ENCODE measurements at places on chromosomes 12 and 14.

DNA sequence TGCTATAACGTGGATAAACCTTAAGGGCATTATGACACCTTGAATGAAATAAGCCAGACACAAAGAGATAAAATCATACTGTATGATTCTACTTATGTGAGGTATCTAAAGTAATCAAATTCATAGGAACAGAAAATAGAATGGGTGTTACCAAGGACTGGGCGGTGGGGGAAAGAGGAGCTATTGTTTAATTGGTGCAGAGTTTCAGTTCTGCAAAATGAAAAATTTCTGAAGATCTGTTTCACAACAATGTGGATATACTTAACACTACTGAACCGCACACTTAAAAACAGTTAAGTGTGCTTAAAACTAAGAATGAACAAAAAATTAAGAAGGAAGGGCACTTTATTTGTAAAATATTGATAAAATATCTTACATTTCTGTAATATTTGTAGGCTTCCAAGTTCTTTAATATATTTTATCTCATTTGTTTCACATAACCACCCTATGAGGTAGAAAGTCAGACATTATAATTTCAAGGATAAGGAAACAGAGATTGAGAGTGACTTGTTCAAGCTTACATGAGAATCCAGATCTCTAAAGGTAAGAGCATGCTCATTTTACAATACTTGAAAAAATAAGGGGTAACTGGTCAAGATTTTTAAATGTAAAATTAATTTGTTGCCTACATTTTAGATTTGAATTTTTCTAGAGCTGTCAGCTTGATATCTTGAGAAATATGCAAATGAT lies 14.9 kb downstream of the LTA4H start:
- no peak for DNase-seq

GRCh38 chr12:84561351-84561750 lies 351.2 kb downstream of the SLC6A15 start:
- DNase-seq: no peak

DNA sequence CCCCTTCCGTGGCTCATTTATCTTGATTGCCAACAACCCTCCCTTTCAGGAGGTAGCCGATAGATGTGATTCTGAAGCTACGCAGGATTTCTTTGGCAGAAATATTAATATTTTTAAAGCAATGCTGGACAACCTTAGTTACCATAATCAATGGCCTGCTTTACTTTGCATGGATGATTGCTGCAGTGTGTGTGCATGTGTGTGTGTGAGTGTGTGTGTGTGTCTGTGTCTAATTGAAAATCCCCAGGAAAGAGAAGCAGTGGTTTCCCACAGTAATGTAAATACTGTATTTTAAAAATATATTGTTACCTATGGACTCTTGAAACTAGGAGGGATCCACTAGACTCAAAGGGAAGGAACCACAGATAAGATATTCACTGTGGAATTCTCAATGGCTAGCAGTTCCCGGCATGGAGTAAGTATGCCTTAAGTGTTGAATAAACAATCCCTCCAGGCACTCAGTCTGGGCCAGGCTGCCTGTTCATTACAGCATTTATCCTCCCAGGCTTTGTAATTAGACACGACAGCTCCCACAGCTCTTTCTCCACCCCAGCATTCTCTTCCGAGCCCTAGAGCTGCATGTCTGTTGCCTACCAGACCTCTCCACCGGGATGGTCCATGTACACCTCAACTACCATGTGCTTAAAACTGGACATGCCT lies 22.5 kb upstream of the C14orf132 start:
- peak; percentile 59 for DNase-seq

DNA sequence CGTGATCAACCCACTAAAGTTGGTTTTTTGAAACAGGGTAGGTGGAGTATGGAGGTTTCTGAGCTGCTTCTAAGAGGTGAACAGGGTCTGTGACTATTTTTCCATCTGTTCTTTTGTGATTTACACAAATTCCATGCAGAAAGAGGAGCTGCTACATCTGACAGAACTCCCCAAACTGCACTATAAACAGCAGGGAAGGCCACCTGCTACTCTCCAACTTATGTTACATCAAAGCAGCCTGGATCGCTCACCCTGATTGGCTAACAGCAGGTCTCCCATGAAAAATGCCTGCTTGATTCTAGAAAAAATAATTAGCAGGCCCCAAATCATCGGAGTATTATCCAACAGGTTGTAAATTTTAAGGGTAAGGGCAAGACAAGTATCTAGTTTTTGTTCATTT lies 282.9 kb upstream of the FLRT2 start:
- no peak for DNase-seq

DNA sequence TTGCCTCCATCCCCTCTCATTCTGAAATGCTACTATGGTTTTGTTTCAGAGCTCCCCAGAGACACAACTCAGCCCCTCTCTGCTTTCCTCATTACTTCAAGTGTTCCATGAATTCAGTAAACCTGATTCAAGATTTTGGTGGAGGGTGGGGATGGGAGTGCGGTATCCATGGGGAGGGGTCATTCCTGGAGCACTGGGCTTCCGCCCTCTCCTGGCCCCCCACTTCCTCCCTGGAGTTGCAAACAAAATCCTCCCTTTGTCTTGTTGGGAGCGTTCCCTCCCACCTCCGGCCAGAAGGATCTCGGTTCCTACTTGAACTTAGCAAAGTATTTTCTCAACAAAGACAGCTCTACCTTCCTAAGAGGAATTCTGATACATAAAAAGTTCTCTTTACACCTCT lies 71.8 kb upstream of the LTA4H start:
- no peak for DNase-seq

DNA sequence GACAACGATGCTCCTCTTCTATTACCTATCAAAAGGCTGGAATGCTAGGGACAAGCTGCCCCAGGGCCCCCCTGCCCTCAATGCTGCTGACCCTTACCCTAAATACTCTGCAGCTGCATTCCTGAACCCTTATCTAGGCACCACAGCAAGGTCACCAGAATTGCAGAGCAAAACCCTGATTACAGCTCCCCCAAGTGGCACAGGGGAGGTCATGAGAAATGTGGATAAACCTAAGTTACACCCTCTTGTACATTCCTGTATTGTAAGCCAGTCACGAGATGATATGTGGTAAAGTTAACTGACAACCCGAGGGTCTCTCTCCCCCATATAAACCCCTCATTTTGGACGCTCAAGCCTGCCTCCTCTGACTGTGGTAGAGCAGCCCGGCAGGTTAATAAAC lies 411.8 kb upstream of the STXBP6 start:
- DNase-seq: no peak

- DNase-seq: no peak
These were observed 179.6 kb downstream of the NELL2 start for GRCh38 chr12:44696542-44696941.

GRCh38 chr14:76901171-76902055 lies 75.2 kb downstream of the LRRC74A start:
- DNase-seq: no peak

- DNase-seq: no peak
These were observed 131.0 kb upstream of the NCOR2 start for GRCh38 chr12:124698211-124698997.

GRCh38 chr14:23457587-23458445 lies 11.7 kb upstream of the NGDN start:
- DNase-seq: no peak

GRCh38 chr12:6185961-6186827 lies 14.0 kb upstream of the CD9 start:
- no peak for DNase-seq

DNA sequence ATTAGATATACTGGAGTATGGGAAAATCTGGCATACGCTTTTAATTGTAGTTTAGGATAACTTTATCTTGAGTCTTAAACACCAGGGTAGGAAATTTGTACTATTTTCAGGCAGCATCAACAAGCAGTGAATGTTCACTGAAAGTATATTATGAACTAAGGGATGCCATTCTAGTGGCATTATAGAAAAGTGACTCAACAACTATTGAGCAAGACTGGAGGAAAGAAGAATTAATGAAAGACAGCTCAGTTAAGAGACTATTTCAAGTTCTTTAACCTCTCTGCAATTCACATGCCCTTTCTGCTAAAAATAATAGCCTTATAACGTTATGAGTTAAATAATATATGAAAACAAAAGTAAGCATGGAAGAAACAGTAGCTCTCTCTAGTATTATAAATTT lies 343.1 kb downstream of the FSCB start:
- no peak for DNase-seq

DNA sequence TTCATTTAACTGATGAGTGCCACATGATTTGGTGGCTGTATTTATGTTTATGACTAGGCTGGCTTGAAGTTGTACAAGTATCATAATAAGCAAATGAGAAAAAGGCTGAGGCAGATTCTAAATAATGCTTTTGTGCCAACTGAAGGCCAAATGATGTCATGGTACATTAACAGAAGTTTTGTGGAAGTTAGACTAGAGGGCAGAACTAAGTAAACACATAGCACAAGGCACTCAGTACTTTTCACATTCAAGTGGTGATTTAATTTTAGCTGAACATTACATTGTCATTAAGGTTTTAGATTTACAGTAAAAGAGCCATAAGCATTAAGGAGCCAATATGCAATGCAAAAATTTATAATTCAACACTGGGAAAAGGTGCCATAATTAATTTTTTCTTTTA lies 21.1 kb downstream of the PPP1CC start:
- DNase-seq: no peak

DNA sequence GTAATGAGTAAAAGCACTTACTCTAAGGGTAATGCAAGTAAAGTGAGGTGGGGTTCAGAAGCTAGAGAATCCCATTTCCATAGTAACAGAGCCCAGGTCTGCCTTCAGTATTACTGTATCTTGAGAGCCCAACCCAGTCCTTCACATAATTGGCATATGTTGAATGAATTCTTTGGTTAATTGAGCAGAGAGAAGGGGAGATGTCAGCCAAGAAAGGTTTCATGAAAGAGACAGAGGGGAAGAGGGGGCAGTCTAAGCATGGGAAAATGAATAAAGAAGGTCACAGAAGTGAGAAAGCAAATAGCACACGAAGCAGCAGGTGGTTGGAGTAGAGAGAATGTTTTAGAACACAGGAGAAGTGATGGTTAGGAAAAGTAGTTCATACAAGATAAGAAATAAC lies 371.1 kb downstream of the SEC23A start:
- no peak for DNase-seq

GRCh38 chr14:58513272-58513671 lies 85.8 kb downstream of the KIAA0586 start:
- DNase-seq: no peak

DNA sequence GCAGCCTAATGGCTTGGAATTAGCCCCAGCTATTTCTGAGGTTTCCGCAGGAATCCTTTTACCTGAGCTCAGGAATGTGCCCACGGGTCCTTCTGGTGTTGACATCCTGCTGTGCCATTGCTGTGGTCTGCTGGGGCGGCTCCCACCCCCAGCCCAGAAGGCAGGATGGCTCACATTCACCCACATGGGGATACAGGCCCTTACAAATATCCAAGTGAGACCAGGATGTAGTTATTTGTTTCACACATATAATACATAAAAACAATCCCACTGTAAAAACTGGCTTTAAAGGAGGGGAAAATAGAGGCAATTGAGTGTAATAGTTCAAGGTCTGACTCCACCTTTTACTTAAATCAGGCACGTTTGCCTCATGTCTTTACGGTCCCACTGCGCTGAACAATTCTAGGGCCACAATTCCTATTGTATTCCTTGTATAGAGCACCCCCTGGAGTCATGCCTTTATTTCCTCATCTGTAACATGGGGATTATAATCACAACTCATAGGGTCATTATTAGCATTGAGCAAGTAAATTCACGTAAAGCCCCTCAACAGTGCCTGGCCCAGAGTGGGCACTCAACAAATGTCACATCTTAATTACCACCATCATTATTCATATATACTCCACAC lies 57.2 kb upstream of the FICD start:
- DNase-seq: no peak

- no peak for DNase-seq
These were observed 116.1 kb downstream of the SCARB1 start for GRCh38 chr12:124747426-124748161.
